ENCODE measurements at places on chromosomes 6 and 20. TPM values are rescaled to one million over a fixed set of nuclear protein-coding genes. Genes with fewer than 3 reads are reported as not detected.

The ZNF165 gene
- 0.24 TPM for total RNA-seq

The LINC00237 gene
- total RNA-seq, result not detected

The DNMT3B gene
- 0.44 TPM for total RNA-seq

The CRYBG1 gene
- total RNA-seq, result 3.5 TPM

The GNAS-AS1 gene
- 0.80 TPM for total RNA-seq

The PLCB1 gene
- 27.1 TPM for total RNA-seq

The SAPCD1 gene
- total RNA-seq, result 0.71 TPM

The PRDM13 gene
- not detected for total RNA-seq

The DDO gene
- 7.9 TPM for total RNA-seq

The TMEM244 gene
- not detected for total RNA-seq

The CFAP206 gene
- 0.18 TPM for total RNA-seq

The TNXB gene
- 143 TPM for total RNA-seq

The OLIG3 gene
- total RNA-seq, result not detected

DNA sequence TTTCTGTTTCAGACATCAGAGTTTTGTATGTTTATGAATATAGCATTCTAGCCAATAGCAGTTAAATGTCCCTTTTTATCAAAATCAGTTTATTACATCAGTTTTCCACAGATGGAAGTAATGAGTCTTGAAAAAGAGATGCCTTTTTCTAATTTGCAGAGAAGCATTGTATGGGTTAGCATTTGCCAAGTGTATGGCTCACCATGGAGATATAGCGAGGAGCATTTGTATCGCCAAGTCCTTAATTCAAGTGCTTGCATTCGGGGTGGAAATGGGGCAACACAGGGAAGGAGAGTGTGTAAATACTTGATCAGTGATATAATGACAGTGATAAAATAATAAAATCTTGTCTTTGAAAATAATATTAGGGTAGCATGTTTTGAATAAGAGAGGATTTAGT, 42.9 kb downstream of the TXLNB start:
- DNase-seq, result no peak

GRCh38 chr6:33705955-33706725, 5.4 kb downstream of the UQCC2 start:
- peak; percentile 13 for DNase-seq

GRCh38 chr6:142328070-142328469, 26.3 kb downstream of the ADGRG6 start:
- DNase-seq, result no peak

- DNase-seq, result no peak
These were observed 38.0 kb downstream of the C20orf203 start for GRCh38 chr20:32635764-32636163.

DNA sequence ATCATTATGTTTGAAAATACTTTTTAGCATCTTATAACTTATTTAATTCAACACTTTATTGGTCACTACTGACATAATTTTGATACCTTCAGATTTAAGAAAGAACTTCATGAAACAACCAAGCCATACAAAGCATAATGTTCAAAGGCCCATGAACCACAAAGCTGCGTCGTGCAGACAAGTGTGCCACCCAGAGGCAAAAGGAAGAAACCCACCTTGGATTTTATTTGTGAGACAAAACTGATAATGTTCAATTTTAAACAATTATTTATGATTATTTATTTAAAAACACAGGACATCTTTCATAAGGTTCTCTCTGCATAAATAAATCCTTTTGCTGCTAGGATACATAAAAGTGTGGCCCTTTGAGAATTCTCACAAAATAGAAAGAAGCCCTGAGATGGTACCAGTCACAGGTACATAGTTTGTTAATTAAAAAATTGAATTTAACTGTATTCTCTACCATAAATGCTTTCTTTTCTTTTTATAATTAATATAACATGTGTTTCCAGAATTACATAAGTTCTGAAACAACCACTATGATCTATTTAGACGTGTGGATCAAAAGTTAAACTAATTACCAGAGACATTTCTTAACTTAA, 143.7 kb downstream of the RALGAPA2 start:
- no peak for DNase-seq

DNA sequence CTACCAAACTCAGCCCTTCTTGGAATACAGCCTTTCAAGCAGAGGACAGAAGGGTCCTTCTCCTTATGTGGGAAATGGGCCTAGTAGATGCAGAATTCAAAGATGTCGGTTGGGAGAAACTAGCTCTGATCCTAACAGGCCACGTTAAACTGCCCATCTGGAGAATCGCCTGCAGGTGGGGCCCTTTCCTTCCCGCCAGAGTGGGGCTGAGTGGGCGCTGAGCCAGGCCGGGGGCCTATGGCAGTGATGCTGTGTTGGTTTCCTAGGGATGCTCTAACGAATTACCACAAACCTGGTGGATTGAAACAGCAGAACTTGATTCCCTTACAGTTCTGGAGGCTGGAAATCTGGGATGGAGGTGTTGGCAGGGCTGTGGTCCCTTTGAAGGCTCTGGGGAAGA, 9.1 kb downstream of the MAPK13 start:
- DNase-seq, result no peak

DNA sequence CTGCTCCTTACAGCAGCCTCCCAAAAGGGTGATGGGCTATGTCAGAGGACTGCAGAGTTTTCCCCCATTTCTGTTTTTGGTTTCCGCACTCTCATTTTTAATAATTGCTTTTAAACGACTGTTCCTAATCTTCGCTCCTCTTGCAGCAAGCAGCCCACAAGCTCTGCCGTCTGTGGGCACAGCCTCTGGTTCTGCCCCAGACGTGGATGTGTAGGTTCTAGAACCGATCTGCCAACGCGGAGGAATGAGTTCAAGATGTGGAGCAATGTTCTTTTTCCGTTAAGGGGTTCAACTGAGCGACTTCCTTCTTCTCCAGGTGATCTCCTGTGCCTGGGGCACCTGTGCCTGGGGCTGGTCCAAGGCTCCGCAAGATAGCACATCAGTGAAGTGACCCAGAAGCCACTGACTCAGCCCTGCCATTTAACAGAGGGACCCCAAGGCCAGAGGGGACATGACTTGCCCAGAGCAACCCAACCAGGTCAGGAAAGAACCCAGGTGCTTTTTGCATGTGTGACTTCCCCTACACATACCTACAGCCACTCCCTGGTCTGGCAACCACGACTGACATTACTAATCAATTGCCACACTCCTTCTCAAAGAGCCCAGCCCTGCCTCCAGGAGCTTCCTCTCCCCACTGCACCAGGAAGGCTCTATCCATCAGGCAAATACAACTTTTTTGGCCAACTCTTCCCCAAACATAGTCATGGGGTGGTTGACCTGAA, 22.7 kb downstream of the PMEPA1 start:
- DNase-seq, result no peak

GRCh38 chr20:23060629-23061028, 11.2 kb upstream of the THBD start:
- no peak for DNase-seq

GRCh38 chr6:34584694-34585093, 28.6 kb upstream of the SPDEF start:
- DNase-seq, result no peak

- no peak for DNase-seq
These were observed 82.1 kb downstream of the BFSP1 start for GRCh38 chr20:17449031-17449430.

DNA sequence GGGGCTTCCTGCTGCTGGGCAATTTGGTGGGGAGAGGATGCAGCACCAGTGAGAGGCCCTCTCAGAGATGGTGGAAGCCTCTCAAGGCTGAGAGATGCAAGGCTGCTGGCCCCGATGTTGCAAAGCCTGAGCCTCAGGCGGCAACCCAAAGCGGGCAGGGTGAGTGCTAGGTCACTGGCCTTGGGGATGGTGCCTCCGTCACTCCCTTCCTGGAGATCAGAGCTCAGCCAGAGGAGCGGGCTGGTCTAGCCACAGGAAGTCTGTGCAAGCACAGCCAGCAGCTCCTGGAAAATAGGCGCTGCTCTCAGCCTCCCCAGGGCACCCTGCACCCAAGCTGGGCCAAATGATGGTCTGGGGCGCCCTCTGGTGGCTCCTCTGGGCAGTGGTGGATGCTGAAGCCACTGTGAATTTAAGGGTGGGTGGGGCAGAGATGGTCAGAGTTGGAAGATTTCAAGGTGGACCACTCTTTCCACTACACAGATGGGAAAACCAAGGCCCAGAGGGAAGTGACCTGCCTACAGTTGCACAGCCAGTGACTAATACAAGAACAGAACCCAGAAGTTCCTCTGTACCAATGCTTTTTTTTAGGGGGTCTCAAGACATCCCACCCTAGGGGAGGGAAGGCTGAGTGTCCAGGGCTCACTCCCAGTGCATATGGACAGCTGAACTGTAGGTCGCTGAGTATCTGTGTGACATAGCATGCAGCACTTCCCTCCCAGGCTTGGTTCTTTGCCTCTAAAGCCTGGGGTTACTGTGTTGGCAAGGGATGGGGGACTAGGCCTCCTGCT, 20.8 kb downstream of the C20orf203 start:
- DNase-seq, result peak; percentile 86

- DNase-seq, result no peak
These were observed 281.2 kb upstream of the JARID2 start for GRCh38 chr6:14964556-14965270.

GRCh38 chr6:31697555-31697954, 5.6 kb downstream of the ABHD16A start:
- DNase-seq, result no peak

DNA sequence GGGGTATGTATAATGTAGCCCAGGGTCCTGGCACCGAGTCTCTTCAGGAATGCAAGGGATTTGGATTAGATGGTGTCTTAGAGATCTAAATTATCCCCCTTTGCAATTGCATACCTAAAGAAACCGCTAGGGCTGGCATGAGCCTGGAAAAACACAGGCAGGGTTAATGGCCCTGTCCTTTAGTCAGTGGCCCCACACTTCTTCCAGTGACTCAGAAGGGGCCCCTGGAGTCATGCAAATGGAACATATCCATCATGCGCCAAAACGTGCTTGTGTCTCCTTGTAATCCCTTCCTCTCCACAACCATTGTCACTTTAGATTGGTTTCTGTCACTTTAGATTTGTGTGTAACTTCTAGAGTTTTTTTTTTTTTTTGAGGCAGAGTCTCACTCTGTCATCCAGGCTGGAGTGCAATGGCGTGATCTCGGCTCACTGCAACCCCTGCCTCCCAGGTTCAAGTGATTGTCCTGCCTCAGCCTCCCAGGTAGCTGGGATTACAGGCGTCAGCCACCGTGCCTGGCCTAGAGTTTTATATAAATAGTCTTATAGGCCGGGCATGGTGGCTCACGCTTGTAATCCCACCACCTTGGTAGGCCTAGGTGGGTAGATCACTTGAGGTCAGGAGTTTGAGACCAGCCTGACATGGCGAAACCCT, 8.7 kb upstream of the MYBL2 start:
- DNase-seq, result no peak

DNA sequence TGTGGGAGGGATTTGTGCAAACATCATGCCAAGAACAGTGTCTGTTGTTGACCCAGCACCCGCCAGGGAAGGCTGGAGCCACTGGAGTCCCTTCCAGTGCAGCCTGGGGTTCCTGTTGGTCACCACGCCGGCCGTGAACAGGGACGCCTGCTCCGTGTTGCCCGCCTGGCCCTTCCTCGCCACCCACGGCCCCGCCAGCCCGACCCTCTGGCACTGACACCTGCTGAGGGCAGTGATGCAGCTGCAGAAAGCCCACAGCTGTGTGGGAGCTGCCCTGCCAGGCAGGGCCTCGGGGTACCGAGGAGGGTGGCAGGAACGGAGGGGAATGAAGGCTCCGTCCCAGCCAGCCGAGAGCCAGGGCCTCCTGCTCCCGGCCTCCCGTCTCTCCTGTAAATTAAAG, 75.5 kb upstream of the SLCO4A1 start:
- no peak for DNase-seq

DNA sequence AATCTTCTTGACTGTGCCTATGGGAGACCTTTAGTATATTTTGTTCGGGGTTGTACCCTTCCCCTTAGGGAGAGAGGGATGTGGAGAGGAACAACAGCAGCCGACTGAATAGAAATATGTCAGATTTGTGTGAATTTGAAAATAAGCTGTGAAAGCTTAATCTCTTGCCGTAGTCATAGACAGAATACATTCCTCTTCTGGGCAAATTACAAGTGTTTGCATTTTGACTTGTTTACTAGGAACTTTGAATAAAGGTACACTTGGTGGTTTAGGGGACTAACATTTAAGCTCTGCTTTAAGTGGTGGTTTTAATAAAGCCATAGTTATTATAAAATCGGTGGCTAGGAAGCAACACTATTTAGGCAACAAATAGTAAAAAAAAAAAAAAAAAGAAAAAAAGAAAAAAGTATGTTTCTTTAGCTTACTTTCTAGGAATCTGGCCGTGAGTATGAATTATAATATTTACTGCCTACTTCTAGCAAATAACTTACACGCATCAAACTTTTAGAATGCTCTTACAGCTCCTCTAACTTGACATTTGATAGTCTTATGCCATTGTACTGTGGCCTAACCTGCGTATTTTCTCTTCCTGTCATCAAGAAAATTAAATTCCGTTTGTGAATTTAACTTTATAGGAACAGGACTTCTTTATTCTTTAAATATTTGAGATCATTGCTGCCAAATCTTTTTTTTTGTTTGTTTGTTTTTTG, 65.1 kb downstream of the ZBTB2 start:
- no peak for DNase-seq

DNA sequence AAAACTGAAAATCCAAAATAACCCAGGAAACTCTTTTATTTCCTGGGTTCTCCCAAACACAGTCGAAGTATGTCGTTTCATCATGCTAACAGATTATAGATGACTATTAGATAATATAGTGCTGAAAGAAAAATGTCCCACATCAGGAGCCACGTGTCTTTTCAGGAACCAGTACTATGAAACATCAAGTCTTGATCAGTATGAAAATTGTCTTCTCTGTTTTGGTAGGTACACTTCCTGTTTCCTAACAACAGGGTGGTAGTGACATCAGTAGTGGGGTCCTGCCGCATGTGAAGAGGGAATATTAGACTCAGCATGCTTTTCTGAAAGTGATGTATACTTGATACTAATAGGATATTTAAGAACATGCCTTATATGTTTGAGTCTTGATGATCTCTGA, 136.7 kb downstream of the HIVEP1 start:
- DNase-seq, result no peak

- peak; percentile 95 for DNase-seq
These were observed 61.1 kb upstream of the HFE start for GRCh38 chr6:26025894-26026832.

DNA sequence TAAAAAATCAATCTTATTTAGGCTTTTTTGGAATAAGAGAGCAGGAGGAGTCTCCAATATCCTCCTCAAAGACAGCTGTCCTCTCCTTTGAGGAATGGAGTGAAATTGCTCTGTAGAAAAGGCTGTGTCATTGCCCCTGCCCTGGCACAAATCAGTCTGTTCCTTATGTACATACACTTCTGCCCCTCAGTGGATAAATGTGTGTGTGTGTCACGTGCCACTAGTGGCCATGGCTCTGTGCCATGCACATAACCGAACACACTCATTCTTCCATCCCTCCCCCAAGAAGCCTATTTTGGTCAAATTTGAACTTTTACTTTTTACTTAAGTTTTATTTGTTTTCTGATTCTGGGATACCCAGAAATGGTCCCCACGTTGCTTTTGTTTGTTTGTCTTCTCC, 49.2 kb downstream of the ANKS1A start:
- no peak for DNase-seq

GRCh38 chr6:44377484-44377883, 10.0 kb upstream of the CDC5L start:
- DNase-seq, result no peak

Data from left cardiac atrium (tissue), 4 donors.